Adrenal gland (tissue), 19 donors: ENCODE measurements at places on chromosomes 2 and 18. TPM values are rescaled to one million over a fixed set of nuclear protein-coding genes. Genes with fewer than 3 reads are reported as not detected.
A peak's percentile ranks its signal among the peaks of the same experiment; 100 is the strongest.

- no peak overlapping the region for H3K27ac ChIP-seq
- H3K36me3 ChIP-seq: no peaks in the 10 kb centered on the region
- peaks cover 5% of the 10 kb centered on the region for H3K4me1 ChIP-seq
- DNase-seq: peak; percentile 58
- H3K4me3 ChIP-seq: no peak overlapping the region
- H3K27me3 ChIP-seq: no peaks in the 10 kb centered on the region
Observed at GRCh38 chr2:122643725-122644329, 888.4 kb downstream of the TSN start.

Gene GGCX
- total RNA-seq: 48.4 TPM

Gene ALS2
- total RNA-seq: 24.3 TPM

- no peak for DNase-seq
- H3K27ac ChIP-seq: no peak overlapping the region
- H3K4me3 ChIP-seq: no peak overlapping the region
- H3K36me3 ChIP-seq: no peaks in the 10 kb centered on the region
- H3K27me3 ChIP-seq: no peaks in the 10 kb centered on the region
Observed at GRCh38 chr18:80161781-80162417, 52.8 kb downstream of the ADNP2 start.

- DNase-seq: peak; percentile 24
- no peak overlapping the region for H3K4me3 ChIP-seq
- H3K27ac ChIP-seq: no peak overlapping the region
Observed at GRCh38 chr2:204538182-204539018, 6.9 kb upstream of the PARD3B start.

Gene GPAT2
- total RNA-seq: 2.3 TPM

Gene TP53I3
- 31.8 TPM for total RNA-seq

DNA sequence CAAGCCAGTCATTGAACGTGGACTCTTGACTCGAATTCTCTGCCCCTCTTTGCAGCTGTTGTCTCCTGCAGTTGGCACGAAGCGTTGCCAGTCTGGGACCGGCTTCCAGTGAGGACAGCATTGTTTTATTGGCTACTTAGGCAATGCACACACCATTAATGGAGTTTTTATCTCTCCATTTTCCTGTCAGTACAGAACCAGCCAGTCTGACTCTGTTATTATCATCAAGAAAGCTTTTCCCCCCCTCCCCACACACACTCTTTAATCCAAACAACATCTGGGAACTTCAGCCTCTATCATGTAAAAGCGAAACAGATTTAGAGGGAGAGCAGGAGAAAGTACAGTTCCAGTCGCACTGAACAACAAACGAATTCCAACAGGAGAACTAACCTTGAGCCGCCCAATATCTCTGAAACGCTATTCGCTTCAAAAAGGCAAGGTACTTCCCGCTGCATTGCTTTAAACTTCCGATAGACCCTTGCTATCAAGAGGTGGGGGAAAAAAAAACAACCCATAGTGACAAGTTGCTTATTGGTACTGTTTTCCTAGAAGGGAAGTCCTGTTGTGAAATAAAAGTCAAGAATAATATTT is 38.2 kb downstream of the ACVR1 start:
- DNase-seq: peak; percentile 42
- H3K27me3 ChIP-seq: no peaks in the 10 kb centered on the region
- peak overlapping the region; percentile 86 for H3K27ac ChIP-seq
- H3K4me1 ChIP-seq: peaks cover 54% of the 10 kb centered on the region
- H3K36me3 ChIP-seq: no peaks in the 10 kb centered on the region
- no peak overlapping the region for H3K4me3 ChIP-seq

Gene MERTK
- 33.3 TPM for total RNA-seq

- no peak for DNase-seq
- no peaks in the 10 kb centered on the region for H3K4me1 ChIP-seq
- no peaks in the 10 kb centered on the region for H3K27me3 ChIP-seq
- no peak overlapping the region for H3K4me3 ChIP-seq
- H3K27ac ChIP-seq: no peak overlapping the region
Observed at GRCh38 chr18:29651122-29651680, 1391.3 kb downstream of the DSC3 start.

Gene DAPL1
- 59.3 TPM for total RNA-seq

- DNase-seq: no peak
- H3K27ac ChIP-seq: no peak overlapping the region
- no peaks in the 10 kb centered on the region for H3K36me3 ChIP-seq
- no peak overlapping the region for H3K4me3 ChIP-seq
Observed at GRCh38 chr2:46216213-46216612, 81.0 kb upstream of the EPAS1 start.

Gene SIGLEC15
- total RNA-seq: 0.26 TPM
